ENCODE measurements at places on chromosomes 7 and 10. TPM values are rescaled to one million over a fixed set of nuclear protein-coding genes. Genes with fewer than 3 reads are reported as not detected.

- no peak for DNase-seq
Observed at GRCh38 chr7:44058759-44059218, 6.6 kb downstream of the PGAM2 start.

DNA sequence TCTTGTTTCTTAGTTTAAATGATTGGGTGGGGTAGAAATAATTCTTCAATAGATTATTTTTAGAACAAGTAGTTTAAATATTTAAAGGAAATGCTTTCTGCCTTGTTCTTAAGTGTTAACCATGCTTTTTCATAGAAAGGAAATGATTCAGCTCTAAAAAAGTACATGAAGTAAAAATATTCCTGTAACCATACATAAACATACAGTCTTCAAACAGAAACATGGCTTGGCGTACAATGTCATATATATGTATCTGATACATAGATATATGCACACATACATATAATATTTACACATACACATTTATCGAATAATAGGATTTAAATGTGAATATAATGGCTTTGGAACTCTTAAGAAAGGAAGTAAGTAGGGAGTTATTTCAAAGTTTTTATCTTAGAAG is 84.4 kb downstream of the RUNDC3B start:
- DNase-seq = no peak

DNA sequence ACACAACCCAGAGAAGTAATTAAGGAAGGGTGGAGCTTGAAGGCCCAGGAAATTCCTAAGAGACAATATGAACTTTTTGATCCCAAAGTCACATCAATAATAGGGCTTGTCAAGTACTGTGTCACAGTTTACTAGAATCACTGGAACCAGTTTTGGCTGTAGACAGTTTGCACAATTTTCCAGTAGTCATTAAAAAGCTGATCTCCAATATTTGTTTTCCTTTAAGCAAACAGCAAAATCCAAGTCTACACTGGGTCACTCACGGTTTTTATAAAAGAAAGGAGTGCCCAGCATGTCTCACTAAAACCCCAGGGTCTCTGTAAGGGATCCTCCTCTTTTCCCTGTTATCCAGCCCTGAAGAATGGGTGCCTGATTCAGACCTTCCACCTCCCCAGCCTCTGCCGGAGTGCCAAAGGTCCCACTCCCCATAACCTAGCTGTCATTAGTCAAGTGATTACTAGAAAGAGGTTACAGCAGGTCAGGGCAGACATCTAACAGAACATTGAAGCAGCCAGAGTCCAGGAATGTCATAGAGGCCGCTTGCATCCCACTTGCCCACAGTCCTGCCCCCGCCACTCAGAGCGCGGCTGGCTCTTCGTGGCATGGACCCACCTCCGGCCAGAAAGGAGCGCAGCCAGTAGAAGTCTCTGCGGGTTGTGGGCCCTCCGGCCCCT is 552 bp downstream of the SLC25A16 start:
- no peak for DNase-seq

- no peak for DNase-seq
Observed at GRCh38 chr10:5419466-5420094, 7.2 kb downstream of the NET1 start.

- DNase-seq = no peak
Observed at GRCh38 chr10:99523251-99523773, 9.4 kb upstream of the NKX2-3 start.

DNA sequence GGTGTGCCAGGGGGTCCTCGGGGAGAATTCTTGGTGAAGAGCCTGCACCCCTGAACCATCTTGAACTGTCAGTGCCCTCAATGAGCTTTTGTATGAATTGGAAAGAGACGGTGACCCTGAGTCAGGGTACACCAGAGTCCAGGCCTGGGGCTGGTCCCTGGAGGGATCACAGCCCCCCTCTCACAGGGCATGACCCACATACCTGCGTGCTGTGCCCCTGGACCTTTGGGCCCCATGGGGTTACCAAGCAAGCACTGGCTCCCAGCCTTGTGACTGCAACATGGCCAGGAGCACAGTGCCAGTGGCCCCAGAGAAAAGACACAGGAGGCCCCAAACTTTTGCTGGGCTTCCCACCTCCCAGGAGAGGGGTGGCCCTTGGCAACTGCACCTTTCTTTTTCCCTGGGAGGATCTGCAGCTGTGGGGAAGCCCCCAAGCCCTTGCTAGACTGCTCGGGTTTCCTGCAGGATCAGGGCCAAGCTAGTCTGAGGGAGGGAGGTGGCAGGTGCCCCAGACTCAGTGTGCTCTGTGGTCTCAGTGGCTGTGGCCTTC is 153.5 kb downstream of the ZNF248 start:
- DNase-seq = no peak

- no peak for DNase-seq
Observed at GRCh38 chr10:129187331-129187730, 279.7 kb upstream of the MGMT start.

DNA sequence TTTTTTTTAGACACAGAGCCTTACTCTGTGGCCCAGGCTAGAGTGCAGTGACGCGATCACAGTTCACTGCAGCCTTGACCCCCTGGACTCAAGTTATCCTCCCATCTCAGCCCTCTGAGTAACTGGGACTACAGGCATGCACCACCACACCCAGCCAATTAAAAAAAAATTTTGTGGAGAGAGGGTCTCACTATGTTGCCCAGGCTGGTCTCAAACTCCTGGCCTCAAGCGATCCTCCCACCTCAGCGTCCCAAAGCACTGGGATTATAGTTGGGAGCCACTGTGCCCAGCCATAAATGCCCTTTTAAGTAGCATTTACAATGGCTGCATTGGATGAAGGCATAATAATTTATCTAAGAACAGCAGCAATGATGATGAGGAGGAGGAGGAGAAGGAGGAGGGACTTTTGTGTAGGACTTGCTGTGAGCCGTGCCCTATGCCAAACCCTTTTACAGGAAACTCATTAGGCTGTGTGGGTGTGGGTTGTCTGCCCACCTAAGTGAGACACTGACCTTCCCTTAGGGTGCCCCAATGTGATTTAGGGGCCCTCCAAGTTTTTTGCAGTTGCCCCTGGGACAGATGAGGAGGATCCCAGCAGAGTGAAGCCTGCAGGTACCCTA is 51.1 kb downstream of the EEPD1 start:
- no peak for DNase-seq

DNA sequence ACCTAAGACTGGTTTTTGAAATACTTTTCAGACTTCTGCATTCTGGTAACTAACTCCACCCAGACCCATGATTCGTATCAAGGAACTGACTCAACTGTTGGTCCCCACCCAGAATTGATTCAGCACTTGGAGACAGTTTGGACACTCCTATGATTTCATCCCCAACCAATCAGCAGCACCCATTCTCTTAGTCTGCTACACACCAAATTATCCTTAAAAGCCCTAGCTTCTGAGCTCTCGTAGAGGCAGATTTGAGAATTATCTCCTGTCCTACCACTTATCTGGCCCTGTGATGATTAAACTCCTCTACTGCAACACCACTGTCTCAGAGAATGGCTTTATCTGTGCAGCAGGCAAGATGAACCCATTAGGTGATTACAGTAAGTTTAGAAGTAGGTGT is 7.7 kb upstream of the GSTO1 start:
- no peak for DNase-seq

- no peak for DNase-seq
Observed at GRCh38 chr10:6228647-6229046, 25.9 kb downstream of the PFKFB3 start.

- DNase-seq = no peak
Observed at GRCh38 chr7:157793087-157793353, 456.2 kb downstream of the DNAJB6 start.

GRCh38 chr7:132368246-132368900 is 207.9 kb downstream of the PLXNA4 start:
- no peak for DNase-seq

- no peak for DNase-seq
Observed at GRCh38 chr7:132778761-132779160, 202.5 kb upstream of the PLXNA4 start.

DNA sequence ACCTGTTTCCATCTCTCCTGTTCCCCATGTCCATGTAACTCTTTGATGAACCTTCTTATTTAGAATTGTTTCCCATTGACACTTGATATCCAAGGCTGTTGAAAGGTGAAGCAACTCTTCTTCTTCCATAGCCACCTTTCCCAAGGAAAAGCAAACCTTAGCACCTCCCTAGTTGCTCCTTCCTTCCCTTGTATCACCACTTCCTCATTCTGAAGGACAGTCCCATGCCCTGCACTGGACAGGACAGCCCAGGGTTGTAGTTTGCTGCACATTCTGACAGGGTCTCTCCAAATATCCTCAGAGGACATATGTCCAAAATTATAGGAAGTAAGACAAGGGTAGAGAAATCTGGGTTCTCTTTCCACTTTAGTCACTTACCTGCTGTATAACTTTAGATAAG is 6.2 kb downstream of the CUZD1 start:
- DNase-seq = no peak

DNA sequence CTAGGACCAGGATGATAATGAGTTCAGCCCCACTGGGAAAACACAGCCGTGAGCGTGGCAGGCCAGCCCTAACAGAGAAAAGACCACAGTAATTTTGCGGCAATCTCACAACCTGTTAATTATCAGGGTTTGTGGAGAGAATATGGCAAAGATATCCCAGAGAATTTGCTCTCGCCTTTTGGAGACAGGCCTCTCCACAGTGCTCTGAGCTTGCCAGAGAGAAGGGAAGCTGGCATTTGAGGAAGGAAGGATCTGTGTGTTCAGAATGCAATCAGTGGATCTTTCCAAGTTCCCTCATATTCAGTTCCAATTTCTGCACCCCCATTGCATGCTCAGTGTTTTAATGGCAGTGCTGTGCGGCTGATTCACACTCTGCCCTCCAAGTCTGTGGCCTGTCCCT is 60.2 kb downstream of the PLPP4 start:
- DNase-seq = no peak

GRCh38 chr7:120475994-120476393 is 203.0 kb downstream of the KCND2 start:
- DNase-seq = no peak

GRCh38 chr7:1425292-1426136 is 33.8 kb downstream of the MICALL2 start:
- DNase-seq = no peak

GRCh38 chr10:34526758-34527730 is 288.1 kb downstream of the PARD3 start:
- DNase-seq = peak; percentile 89

- no peak for DNase-seq
Observed at GRCh38 chr10:1414893-1415292, 322.4 kb downstream of the ADARB2 start.

DNA sequence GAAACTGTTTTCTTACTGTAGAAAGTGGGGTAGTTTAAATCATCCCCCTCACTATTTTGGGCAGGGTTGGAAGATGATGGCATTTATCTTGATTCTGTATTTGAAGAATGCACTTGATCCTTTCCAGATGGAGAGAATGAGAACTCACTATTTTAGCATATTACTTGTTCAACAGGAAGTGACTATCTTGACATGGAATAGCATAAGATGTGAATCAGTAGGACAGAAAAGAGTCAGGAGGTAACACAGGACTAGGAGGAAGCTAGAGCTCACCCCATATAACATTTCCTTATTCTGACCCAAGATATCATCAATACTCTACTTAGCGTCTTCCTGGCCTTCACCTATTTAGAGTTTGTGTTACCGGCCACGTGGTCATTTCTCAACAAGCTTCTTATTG is 400.2 kb downstream of the PHTF2 start:
- no peak for DNase-seq

DNA sequence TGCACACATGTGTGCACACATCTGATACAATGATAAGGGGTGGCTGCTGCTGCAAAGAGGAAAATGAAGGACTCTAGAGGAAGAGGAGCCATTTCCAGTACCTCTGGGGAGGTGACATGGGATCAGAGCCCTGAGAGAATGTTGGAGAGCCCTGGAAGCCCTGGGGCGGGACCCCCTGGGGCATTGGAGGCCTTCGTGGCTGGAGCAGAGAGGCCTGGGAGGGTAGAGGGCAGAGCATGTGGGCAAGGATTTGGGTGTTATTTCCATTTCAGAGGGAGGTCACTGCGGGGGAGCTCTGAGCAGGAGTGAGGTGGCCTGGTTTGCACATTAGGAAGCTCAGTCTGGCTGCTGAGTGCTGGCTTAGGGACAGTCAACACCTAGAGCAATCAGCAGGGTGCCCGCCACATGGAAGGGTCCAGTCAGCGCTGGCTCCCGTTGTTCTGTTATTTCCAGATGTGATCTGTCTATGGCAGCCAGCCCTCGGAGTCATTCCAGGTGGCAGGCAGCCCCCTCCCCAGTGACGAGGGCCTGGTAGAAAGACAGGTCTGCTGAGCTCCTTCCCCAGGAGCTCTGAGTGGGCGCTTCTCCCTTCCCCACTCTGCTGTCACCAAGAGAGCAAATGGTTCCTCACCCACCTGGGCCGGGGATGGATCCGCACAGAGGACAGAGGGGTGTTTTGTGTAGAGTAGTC is 24.1 kb upstream of the BTBD16 start:
- DNase-seq = no peak

DNA sequence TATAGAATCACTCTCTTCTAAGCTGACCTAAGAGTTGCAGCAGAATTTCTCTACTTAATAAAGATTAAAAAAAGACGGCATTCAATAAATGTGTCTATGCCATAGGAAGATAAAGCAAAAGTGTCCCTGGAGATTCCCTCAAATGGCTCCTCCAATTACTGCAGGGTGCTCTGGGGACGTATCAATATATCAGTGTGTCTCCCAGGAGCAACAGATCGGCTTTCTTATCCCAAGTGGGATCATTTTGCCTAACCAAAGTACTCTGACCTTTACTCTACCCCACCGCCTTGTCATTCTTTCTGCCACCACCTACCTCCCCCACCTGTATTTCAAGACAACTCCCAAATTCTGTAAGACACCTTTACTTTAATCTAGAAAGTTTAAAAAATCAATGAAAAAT is 202.0 kb upstream of the SEMA3C start:
- no peak for DNase-seq

GRCh38 chr10:126569513-126570244 is 100.8 kb downstream of the C10orf90 start:
- peak; percentile 50 for DNase-seq

DNA sequence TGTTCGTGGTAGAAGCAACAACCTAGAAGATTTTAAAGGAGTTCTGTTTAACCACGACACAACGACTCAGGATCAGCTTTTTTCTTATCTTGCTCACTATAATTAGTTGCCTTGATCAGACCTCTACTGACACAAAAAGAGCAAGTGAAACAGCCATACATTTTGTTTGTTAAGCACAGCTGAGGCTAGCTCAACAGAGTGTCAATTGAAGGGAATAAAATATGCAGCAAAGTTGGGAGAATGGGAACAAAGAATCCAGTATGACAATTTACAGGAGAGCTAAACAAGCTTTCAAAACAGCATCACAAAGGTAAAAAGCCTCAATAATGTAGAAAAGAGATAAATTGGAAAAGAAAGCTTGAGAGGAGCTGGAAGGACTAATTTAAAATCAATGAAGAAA is 40.5 kb upstream of the HERPUD2 start:
- no peak for DNase-seq

Gene HOXA9
- polyA plus RNA-seq = 0.78 TPM

Gene NKX1-2
- polyA plus RNA-seq = not detected

Gene PPP1R3C
- 51.1 TPM for polyA plus RNA-seq

Gene MBL2
- not detected for polyA plus RNA-seq

Gene JCAD
- polyA plus RNA-seq = 41.2 TPM

Gene SPDYE5
- polyA plus RNA-seq = not detected

Gene RBAK
- polyA plus RNA-seq = 4.4 TPM

Gene TCAF2
- polyA plus RNA-seq = 2.5 TPM

Gene NPFFR1
- not detected for polyA plus RNA-seq

Data from AG04450 (cell line).